Kidney glomerular epithelial cell (primary cell): ENCODE measurements at places on chromosomes 5 and 9.
A peak's percentile ranks its signal among the peaks of the same experiment; 100 is the strongest.

- DNase-seq = no peak
Observed at GRCh38 chr9:87671478-87671877, 54.4 kb upstream of the CTSL start.

GRCh38 chr5:39570403-39571027 is 145.7 kb upstream of the DAB2 start:
- DNase-seq = peak; percentile 23

DNA sequence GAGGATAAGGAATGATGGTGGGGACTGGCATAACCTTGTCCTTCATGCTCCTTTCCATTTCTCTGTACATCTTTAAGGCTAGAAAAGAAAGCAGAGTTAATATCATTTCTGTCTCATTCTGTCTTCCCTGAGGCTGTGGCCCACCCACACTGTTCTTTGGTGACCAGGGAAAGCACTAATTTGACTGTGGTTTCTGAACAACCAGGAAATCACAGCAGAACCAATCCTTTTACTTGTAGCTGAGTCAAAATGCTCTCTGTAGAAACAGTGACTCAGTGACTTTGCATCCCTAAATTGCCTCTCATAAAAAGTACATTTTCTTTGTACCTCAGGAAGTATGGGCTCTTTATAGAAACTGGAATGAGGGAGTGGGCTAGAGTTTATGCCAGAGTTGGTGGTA is 28.1 kb downstream of the IL33 start:
- no peak for DNase-seq

DNA sequence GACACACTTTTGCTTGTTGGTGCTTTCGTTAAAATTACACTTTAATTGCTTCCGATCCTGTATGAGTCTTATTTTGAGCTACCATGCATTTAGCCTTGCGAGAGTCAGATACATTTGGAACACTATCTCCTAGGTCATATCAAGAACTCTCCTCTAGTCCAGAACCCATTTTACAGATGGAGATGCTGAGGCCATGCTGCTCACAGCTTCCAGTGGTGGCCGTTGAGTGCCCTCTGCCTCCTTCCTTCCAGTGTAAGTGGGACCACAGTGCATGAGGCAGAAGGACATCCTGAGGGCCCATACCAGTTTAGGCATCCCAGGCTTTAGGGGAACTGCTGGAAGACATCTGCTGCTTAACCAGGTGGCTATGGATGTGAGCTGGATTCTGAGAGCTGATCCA is 6.9 kb downstream of the CCNI2 start:
- no peak for DNase-seq

DNA sequence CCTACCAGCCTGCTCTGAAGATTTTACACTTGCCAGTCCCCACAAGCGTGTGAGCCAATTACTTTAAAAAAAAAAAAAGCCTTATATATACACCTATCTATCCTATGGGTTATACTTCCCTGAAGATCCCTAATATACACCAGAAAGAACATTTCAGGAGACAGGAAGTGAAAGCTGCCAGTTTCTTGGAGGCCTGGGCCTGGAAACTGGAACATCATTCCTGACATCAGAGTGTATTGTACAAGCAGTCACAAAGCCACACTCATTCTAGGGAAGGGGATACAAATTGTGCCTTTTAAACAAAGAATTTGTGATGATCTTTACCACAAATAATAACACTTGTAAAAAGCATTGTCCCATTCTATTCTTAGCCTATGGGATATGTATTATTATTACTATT is 98.3 kb upstream of the FBN2 start:
- no peak for DNase-seq
